Right renal pelvis (tissue), 4 donors: ENCODE measurements at places on chromosomes 3 and 15.

DNA sequence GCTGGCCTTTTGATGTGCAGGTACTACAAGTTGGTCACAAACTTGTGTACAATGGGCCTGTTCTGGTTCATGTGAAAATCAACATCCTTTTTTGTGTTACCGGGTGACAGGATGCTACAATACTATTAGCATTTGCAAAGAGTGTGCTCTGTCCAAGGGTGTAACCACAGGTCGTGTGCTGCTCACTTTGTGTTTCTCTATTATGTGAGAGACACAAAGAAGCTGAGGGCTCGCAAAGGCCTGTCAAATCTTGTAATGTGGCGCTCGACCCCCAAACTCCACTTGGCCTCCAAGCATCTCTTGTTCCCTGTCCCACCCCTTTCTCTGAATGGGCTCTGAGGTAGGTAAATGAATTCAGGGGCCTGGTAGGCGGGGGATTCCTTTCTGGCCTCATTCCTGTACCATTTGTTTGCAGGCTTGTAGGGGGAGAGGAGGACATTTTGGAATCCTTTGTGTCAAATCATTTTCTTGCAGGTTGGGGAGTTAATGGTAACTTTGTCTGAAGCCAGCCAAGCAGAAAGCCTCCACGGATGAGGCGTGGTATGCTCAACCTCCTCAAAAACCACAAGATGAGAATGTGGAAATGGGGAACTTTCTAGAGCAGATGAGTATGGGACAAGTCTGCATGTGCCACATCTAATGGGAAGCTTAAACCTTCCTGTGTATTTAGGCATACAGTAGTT, 109.1 kb downstream of the OPA1 start:
- DNase-seq: no peak

DNA sequence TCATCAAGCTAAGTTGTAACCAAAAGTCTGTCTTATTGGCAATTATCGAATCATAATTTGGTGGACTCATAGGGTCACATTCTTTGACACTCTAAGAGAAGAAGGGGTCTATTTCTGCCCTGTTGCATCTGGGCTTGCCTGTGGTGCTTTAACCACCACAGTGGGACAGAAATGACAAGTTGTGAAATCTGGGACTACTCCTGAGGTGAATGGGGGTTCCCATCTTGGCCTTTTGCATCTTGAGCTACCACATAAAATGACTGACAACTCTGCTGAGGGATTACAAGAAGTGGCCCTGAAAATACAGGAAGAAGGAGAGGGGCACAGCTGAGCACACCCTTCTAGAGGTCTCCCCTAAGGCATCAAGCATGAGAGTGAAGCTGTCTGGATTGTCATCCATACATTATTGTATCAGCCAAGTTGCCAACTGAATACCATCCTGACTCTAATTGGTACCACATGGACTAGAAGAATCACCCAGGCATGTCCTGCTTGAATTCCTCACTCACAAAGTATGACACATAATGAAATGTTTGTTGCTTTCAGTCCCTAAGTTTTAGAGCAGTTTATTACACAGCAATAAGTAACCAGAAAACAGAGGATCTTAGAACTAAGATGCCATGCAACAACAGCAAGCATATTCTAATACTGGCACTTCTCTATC, 306.5 kb downstream of the ROBO1 start:
- DNase-seq: no peak

DNA sequence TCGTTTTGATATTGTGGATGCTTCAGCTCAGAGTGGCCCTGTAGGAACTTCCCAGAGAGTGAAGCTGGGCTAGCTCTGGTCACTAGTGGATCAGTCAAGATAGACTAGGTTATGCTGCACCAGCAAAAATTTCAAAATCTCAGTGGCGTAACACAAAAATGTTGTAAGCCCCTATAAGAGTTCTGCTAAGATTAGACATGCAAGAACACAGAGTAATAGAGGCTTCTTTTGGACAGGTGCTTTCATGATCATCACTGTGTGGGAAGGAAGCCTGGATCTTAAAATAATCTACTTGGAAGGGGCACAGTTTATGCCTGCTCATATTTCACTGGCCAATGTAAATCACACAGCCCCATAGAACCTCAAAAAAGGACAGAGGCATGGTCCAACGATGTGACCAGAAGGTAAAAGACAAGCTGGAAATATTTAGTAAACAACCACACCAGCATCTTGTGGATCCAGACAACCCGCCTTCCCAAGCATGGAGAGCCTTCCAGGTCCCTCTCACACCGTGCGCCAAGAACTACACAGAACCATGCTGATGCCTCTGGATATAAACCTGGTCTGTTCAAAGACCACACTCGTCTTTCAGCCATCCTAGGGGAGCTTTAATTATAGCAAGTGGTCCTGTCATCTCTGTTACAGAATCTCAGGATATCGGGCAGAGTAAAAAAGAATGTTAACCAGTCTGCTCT, 554.3 kb downstream of the EPHB1 start:
- DNase-seq: no peak

DNA sequence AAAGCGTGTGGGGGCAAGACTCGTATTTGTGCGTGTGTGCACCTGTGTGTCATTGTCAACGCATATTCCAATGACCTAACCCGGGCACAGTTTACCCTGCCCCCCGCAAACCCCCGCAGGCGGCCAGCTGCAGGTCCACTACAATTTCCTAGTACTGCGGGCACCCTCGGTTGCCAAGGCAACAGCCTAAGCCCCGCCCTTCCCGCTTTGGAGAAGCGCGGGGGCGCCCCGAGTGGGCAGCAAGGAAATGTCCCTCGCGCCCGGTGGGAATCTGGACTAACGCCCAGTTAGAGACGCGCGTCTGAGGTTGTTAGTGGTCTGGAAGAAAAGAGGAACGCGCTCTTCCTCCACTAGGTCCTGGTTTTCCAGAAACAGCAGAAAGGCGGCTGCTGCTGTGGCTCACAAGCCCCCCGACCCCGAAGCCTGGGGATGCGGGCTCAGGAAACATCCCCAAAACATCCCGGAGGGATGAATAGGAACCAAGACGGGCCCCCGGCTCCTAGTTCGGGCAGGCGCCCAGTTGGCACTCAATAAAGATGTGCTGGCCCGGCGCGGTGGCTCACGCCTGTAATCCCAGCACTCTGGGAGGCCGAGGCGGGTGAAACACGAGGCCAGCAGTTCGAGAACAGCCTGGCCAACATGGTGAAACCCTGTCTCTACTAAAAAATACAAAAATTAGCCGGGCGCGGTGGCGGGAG, 1.1 kb downstream of the ABHD14A start:
- no peak for DNase-seq

DNA sequence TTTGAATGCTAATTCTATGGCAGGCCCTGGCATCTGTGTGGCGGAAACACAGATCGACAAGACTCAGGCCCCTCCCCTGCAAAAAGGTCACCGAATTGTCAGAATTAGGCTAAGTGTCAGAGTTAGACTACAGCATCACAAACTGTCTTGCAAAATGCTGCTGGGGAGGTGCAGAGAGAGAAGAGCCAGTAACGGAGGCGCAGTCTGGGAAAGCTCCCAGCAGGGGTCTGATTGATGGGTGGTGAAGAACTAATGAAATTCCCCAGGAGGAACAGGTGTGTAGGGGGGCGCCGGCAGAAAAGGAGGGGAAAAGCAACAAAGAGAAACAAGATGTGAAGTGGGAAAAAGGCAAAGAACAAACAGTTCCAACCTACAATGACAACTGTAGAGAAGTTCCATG, 72.7 kb upstream of the TAMM41 start:
- no peak for DNase-seq
